ENCODE measurements at places on chromosomes 6 and 20. TPM values are rescaled to one million over a fixed set of nuclear protein-coding genes. Genes with fewer than 3 reads are reported as not detected.

The FKBP1C gene
- total RNA-seq: under 0.01 TPM

The HCRTR2 gene
- total RNA-seq: not detected

The SYCP2 gene
- 0.43 TPM for total RNA-seq

The SYNDIG1 gene
- total RNA-seq: not detected

The EPPIN gene
- not detected for total RNA-seq

The CCN2 gene
- 12.5 TPM for total RNA-seq
